ENCODE measurements at places on chromosomes 2 and 18. TPM values are rescaled to one million over a fixed set of nuclear protein-coding genes. Genes with fewer than 3 reads are reported as not detected.

DNA sequence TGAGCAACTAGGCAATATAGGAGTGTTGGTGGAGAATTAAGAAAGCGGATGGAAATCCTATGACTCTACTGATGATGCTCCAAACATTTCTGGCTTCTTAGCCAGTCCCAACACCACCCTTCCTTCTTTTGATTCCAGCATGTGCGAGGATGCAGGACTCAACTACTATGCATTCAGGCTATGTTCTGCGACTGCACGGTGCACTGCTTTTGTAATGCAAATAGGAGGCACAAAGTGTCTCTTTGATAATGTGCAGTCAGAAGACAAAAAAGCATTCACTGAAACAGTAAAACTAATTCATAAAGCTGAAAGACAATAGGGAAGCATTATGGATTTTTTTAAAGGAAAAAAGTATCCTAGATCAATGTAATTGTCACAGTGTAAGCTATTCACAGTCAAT lies 106.7 kb downstream of the MEIS1 start:
- peak; percentile 48 for DNase-seq

DNA sequence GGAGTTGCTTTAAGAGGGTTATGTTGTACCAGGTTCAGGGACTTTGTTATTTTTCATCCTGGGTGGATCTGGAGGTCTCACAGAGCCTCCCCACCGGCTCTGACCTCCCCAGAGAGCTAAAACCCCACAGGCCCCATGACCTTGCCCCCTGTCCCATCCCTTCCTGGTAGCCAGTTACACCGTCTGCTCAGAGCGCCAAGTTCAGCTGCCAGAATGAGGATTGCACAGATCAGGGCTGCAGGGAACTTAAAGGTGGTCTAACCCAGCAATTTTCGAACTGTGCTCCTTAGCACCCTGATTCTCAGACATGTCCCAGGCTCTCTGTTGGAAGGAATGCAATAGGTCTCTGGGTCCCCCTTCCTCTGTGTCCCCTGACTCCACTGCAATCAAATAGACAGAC lies 32.1 kb downstream of the ATOH8 start:
- DNase-seq = no peak

DNA sequence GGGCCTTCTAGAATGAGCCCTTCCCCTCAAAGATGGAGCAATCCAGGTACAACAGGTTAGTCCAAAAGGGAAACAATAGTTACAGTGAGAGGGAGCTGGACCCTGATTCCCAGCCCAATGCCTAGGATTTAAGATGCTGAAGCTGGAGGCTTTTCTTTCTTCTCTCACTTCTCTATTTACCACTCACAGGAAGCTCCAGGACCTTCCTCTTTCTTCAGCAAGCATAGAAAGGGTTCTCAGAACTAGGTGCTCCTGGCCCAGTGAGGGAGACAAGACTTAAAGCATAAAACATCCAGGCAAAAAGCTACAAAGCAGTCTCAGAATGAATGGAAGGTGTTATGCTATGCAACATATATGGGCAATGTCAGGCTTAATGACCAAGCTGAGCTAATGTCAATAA lies 279.0 kb downstream of the SRBD1 start:
- no peak for DNase-seq

DNA sequence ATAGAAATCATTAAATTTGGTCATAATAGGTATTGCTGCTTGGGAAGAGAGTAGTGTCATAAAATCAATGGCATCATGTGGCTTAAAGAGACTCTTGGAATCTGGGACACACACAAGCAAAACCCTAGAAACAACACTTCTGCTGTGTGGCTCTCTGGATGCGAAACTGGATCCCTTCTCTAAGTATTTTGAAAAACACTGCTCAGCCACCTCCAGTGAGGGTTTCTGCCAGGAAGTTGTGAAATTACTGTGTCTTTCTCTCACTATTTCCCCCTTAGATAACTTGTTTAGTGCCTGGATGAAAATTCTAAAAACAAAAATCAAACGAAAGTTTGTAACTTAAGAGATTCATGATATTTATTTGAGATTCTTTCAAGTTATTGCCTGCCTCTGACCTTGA lies 163.8 kb downstream of the RHBDD1 start:
- no peak for DNase-seq

DNA sequence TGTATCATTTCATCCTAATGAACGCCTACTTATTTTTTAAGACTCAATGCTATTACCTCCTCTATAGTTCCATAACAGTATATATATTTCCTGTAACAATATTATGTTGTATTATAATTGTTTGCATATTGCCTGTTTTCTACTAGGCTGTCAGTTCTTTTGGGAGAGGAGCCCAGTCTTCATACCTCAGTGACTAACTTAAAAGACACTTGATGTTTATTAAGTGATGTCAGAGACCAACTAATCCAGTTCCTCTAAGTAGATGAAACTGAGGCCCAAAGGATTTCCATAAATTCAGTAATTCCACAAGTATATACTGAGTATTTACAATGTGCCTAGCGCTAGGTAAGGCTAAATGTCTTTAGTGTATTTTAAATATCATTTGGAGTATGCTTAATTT lies 48.9 kb upstream of the AAK1 start:
- no peak for DNase-seq

DNA sequence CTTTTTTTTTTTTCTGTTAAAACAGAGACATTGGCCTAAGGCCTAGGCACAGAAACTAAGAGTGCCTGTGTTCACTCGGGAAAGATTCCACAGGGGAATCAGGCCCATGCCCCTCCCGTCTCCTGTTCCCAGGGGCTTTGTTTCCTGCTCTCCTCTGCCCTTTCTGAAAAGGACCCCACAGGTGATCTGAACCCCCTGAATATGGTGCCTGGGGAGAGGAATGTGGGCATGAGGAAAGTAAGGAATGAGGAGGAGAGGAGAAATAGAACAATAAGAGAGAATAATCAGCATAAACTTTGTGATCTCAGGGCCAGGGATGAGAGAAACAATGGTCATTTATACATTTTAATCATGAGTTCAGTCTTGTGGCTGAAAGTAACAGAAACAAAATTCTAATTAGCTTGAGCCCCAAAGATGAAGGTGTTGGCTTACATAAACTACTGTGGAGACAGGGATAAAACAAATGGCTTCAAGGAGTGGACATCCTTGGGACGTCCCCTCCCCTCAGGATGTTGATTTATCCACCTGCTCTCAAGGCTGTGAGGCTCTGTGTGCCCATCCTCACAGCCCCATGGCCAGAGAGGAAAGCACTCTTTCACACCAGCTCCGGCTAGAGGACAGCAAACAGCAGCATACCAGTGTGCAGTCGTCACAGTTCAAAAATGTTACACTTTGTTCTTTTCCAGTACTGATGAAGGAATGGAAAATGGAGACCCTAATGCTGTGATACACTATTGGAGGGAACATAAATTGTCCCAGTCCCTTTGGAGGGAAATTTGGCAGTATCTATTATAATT lies 46.4 kb upstream of the MRPL33 start:
- no peak for DNase-seq

- DNase-seq = peak; percentile 59
Measured at GRCh38 chr2:219707496-219708285, 80.3 kb downstream of the SLC4A3 start.

DNA sequence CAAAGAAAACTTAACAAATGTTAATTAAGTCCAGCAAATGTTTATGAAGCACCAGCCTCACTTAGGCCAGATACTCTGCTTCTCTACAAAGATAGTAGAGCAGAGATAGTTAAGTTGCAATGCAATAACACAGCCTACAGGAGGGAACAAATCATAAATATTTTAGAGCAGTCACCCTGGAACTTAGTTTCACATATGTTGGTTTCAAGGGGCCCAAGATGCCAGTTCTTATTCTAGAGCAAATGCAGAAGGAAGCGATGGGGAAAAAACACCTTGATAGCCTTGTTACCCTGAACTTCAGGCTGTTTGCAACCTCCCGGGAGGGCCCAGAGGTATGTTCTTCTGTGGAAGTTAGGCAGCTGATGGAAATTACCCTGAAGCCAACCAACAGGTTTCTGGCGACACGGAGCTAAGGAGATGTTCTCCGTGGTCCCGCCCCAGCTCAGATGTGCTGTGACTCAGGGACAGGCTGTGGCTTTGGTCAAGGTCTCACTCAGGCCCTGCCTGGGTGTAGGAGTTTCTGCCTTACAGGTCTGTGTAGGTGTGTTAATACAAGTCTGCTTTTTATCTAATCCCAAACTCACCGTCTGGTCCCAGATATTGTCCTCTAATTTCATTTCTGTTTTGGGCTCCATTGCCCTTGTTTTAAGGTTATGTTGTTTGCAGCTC lies 3.8 kb downstream of the CTIF start:
- no peak for DNase-seq

GRCh38 chr2:69013142-69013839 lies at the start of gene ANTXR1:
Gene ANTXR1 (plus strand): TSS chr2:69013179. CDS start chr2:69013500, 321 bp downstream.
- DNase-seq = peak; percentile 94

DNA sequence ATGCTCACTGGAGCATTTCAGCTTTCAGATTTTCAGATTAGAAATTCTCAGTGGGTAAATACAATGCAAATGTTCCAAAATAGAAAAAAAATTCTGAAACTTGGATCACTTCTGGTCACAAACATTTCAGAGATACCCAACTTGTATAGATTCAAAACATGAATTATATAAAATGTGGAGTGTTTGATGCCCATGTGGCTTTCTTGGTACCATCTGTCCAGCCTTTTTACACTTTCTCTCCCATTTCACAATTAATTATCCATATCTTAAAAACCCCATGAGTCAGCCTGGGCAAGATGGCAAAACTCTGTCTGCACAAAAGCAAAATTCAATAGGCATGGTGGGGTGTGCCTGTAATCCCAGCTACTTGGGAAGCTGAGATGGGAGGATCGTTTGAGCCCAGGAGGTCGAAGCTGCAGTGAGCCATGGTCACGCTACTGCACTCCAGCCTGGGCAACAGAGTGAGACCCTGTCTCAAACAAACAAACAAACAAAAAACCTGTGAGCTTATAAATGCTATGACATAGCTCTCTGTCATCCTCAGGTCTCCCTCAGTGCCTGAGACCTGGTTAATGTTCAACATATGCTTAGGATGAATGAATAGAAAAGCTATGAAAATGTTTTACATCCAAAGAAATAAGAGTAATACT lies 146.3 kb upstream of the TTC39C start:
- DNase-seq = peak; percentile 51

- no peak for DNase-seq
Measured at GRCh38 chr18:376311-376710, 108.5 kb upstream of the THOC1 start.

DNA sequence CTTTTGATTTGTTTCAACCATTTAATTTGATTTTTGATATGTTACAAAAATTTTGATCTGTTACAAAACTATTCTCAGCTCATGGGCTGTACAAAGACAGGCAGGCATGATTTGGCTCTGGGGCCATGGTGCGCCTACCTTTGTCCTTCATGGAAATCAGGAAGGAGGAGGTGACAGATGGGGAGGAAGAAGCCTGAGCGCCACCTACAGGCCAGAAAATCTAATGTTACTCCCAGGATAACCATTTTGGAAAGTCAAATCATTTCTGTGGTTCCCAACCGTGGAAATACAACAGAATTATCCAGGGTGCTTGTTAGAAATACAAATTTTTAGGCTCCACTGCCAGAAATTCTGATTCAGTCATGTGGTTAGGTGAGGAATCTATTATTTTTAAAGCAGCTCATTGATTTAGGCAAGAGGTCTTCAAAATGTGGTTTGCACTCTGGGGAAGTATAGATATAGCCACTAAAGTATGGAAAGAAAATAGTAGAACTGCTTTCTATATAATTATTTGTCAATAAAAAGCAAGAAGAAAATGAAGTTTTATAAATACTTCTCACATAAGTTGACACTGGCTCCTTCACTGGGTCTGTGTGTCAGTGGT lies 93.9 kb downstream of the EVA1A start:
- DNase-seq = no peak

- no peak for DNase-seq
Measured at GRCh38 chr2:46557788-46558187, 78.4 kb downstream of the TMEM247 start.

GRCh38 chr18:22841840-22842239 lies 91.3 kb upstream of the RBBP8 start:
- no peak for DNase-seq

DNA sequence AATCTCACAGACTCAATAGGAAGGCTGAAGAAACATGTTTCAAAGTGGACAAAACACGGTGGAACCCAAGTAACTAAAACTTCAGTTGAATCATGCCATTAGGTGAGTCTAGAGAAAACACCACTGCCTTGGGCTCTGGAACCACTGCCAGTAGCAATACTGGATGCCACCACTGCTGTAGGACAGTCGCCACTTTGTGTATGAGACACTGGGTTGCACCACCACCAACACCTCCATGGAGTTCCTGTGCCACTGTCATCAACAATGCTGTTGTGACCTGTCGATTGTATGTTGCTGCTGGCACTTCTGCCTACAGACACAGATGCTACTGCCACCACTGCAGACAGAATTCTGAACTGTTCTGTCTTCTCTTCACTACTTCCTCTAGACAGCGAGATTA lies 686.7 kb downstream of the METTL4 start:
- DNase-seq = no peak

- DNase-seq = no peak
Measured at GRCh38 chr18:13568443-13569392, 157.6 kb downstream of the FAM210A start.

DNA sequence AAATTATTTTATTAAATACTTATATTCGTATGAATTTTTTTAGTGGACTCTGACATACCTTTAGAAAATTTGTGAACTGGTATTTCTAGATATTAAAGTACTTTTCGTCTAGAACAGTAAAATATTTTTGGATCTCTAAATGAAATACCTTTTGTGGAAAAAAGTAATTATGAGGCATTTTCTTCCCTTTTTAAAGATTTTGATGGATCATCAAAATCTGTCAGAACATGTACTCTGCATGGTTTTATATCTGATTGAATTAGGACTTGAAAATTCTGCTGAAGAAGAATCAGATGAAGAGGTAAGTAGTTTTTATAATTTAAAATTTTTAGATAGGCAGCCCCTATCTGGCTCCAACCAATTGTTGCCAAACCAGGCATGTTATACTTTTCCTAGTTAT lies 118.8 kb downstream of the UBR3 start:
- DNase-seq = no peak

- no peak for DNase-seq
Measured at GRCh38 chr2:85778646-85779379, 25.0 kb downstream of the ATOH8 start.

DNA sequence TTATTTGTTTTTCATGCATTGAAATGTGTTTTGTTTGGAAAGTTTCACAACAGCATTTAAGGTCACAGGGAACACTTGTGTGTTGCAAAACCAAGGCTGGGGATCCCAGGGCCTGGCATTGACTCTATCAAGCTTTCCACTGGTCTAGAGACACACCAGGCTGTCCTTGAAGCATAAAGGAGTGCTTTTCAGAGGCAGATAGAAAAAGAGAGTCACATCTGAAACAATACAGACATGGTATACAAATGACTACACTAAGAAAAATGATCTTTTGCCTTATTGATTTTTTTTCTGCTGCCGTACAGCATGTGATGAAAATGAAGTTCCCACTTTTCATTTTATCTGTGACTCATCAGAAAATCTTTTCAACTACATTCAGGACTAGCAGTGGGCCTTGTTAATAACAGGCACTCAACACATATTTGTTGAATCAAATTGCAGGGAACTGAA lies 61.9 kb upstream of the ZCCHC2 start:
- no peak for DNase-seq

The DLGAP1 gene
- polyA plus RNA-seq = 28.7 TPM

The NEMP2 gene
- polyA plus RNA-seq = 5.7 TPM

The GCG gene
- not detected for polyA plus RNA-seq

The ALLC gene
- 0.71 TPM for polyA plus RNA-seq

The ELOA2 gene
- polyA plus RNA-seq = 0.06 TPM

The TSPYL6 gene
- 0.14 TPM for polyA plus RNA-seq

The AQP12A gene
- 0.62 TPM for polyA plus RNA-seq

The CAPN14 gene
- polyA plus RNA-seq = 0.62 TPM

The CCL20 gene
- 0.50 TPM for polyA plus RNA-seq

Data from spinal cord (tissue), 10 donors.